ENCODE measurements at places on chromosomes 1 and 21. TPM values are rescaled to one million over a fixed set of nuclear protein-coding genes. Genes with fewer than 3 reads are reported as not detected.

Gene NPHS2
- not detected for total RNA-seq

Gene HTR6
- not detected for total RNA-seq

Gene REG4
- total RNA-seq: not detected

Gene S100A9
- not detected for total RNA-seq

Gene ACP6
- total RNA-seq: 3.5 TPM

Gene AIM2
- 5.3 TPM for total RNA-seq

Gene GUCA2A
- total RNA-seq: not detected

Gene EPHA2
- total RNA-seq: 0.29 TPM

Gene NR1I3
- not detected for total RNA-seq

Gene FCGR3B
- total RNA-seq: not detected

Gene KISS1
- total RNA-seq: not detected

Gene GJA4
- not detected for total RNA-seq

DNA sequence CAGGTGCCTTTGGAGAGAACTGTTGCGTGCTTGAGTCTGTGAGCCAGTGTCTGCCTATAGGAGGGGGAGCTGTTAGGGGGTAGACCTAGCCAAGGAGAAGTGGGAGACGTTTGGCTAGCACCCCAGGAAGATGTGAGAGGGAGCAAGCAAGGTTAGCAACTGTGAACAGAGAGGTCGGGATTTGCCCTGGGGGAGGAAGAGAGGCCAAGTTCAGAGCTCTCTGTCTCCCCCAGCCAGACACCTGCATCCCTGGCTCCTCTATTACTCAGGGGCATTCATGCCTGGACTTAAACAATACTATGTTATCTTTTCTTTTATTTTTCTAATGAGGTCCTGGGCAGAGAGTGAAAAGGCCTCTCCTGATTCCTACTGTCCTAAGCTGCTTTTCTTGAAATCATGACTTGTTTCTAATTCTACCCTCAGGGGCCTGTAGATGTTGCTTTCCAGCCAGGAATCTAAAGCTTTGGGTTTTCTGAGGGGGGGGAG is 2.4 kb downstream of the BTG2 start:
- no peak for DNase-seq

DNA sequence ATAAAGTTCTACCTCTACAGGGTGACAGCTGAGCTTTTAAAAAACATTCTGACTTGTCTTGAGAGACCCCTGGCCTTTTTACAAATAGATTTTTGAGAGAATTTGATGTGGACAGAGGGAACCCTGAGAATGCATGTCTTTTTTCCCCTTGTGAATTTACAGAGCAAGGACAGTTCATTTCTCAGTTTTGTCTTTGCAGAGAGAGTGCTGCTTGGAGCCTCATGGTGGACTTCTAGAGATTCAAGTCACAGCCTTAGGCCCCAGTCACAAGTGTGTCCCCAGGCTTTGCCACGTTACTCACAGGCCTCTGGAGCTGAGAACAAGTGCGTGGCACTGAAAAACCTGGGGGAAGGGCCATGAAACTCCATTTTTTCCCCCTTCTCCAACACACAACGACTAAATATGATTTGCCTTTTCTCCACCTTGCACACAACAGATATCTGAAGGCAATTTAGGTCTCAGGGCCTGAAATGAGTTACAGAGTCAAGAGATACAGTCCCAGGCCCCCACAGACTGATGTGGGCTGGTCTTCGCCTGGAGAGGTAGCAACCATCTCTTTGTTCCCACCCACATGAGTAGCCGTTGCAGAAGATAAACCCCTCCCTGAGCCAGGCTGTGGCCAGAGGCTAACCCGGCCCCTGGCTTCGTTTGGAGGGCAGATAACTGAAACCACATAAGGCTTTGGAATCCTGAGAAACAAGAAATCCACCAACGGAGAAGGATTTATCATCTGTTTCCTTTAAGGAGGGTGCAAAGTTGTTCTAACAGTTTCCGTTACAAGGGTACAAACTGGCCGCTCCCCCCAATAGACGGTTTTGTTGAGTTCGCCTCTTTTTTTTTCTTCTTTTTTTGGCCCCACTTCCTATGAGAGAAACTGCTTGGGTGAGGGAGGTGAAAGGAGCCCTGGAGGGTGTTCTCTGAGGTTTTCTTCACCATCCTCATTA is 1.0 kb upstream of the PIGV start:
- peak; percentile 58 for DNase-seq

DNA sequence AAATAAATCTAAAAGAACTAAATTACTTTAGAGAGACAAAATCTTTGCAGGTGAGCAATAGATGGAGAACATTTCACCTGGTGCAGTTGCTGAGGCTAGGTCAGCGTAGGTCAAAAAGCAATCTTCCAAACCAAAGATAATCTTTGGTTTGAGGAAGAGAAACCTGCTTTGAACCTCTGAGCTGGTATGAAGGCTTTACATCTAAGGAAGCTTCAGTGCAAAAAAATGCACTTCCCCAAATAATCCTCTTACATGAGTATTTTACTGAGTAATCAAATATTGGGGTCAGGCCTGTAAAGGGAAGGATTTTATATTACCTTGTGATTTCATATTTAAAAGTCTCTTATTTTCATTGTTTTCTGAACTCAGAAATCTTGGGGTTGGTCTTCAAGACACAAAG is 223.6 kb downstream of the SRGAP2C start:
- DNase-seq: no peak

DNA sequence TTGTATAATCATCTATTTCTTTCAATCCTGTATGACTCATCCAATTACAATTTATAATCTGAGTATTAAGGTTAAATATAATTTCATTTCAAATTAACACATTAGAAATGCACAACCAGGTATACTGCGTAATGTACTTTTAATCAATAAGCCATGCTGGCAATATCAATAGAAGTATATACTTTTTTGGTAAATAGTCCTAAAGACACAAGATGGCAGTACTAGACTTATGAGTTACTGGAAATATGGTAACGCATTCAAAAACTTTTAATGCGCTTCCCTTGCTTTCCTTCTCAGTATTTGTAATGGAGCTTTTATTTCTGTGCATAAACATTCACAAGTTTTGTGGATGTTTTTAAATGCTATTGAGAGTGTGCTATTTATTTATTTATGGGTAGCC is 1162.0 kb upstream of the TMPRSS15 start:
- DNase-seq: no peak

DNA sequence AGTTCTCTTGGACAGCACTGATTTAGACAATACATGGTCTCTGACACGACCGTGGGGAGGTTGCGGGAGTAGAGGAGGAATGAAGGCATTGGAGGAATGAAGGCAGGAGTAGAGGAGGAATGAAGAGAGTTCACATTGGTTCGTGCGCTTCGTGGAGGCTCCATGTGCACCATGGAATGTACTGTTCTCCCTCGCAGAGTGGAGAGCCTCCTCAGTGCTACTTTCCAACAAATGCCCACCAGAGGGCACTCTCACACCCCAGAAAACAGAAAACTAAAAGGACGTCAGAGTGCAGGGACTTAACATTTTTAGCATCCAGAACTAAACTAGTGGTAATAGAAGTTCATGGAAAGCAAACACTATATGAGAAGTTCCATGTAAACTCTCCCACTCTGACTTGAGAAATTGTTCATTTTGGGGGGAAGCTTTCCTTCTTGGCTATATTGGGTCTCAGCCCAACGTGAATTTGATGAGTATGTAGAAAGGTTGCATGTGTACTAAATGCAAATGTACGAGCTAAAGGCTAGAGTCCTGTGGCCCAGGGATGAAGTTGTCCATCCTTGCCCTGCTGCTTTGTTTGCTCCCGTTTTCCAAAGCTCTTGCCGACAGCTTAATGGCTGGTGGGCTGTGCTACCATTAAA is 211.6 kb downstream of the LMX1A start:
- DNase-seq: peak; percentile 74

DNA sequence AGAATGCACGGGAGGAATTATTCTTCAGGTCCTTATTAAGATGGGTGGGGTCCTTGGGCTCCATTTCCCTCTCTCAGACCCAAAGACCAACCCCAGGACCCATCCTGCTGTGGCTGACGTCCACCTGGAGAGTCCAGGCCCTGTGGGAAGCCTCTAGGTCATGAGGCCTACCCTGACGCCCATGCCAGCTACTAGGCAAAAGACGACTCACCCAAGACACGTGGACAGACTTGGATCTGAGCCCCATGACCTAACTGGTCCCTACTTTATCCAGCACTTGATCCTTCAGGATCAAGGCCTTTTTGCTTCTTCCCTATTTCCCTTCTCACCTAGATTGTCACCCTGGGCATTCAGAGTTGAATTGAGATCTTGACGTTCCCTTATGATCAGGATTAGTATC is 56.0 kb upstream of the CASZ1 start:
- no peak for DNase-seq

DNA sequence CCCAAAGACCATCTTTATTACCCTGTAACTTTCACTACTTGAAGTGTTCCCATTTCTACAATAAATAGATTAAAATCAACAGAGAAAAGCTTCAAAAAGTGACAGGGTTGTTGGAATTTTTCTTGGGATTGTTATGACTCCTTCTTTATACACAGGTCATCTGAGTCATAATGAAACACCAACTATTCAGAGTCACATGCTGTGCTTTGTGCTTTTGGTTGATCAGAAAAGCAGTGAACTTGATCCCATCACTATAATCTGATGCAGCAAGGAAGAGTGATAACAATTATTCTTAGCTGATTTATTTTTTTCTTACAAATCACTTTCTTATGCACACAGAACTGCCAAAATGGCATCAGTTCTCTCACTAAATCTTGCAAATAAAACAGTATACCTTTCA is 422.9 kb downstream of the PTBP2 start:
- no peak for DNase-seq

DNA sequence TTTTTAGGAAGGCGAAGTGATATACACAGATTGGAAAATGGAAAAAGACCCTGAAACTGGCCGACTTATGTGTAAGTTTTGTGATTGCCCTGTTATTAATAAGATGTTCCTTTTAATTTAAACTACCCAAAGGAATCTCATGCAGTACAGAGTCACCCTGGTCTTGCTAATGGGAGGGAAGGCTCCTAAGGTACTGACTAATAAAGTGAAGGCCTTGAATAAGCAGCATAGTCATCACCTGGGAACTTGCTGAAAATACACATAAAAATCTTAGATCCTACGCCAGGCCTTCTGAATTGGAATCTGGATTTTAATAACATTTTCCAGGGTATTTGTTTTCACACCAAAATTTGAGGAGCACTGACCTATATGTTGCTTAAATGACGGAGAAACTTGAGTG is 73.4 kb upstream of the MCOLN3 start:
- DNase-seq: no peak

- DNase-seq: no peak
Observed at GRCh38 chr1:28171246-28171645, 5.2 kb downstream of the PTAFR start.

GRCh38 chr1:206770531-206771337 is at the start of gene IL19:
Gene IL19 (plus strand): TSS chr1:206770773. CDS start chr1:206836663, 65,890 bp downstream.
- DNase-seq: no peak

- DNase-seq: no peak
Observed at GRCh38 chr1:70431874-70432273, 20.8 kb downstream of the CTH start.

DNA sequence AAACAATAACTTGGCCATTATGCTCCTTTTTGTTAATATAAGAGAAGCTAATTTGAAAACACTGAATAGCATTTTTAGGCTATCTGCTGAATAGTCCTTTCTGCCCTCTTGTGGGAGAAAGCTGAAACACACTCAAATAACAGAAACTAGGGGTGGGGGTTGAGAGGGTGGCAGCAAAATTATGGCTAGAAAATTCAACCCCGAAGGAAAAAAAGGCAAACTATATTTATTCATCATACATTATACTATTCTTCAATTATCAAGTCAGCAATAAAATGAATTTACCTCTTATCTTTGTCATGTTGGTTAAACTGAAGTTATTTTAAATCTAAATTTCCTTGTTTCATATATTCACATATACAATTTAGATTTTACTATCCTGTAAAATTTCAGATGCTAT is 255.9 kb downstream of the FAF1 start:
- DNase-seq: no peak

DNA sequence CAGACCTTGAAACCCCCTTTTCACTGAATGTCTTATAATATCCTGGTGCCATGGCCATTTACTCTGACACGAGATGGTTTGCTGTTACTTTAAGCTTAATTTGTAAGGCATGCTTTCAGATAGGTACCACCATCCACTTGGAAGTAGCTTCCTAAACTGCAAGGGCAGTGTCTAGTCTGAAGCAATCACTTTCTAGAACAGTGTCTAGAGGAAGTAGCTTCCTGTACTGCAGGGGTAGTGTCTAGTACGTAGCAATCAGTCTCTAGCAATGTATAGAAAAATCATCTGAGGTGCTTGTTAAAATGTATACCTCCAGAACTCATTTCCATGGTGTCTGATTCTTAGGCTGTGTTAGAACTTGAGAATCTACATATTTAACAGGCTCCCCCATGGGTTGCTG is 42.5 kb downstream of the ZBTB40 start:
- no peak for DNase-seq

- DNase-seq: no peak
Observed at GRCh38 chr1:68409426-68409825, 40.3 kb downstream of the RPE65 start.

Data from glutamatergic neuron (in vitro differentiated cells).